ENCODE measurements at places on chromosomes 1 and 21.

DNA sequence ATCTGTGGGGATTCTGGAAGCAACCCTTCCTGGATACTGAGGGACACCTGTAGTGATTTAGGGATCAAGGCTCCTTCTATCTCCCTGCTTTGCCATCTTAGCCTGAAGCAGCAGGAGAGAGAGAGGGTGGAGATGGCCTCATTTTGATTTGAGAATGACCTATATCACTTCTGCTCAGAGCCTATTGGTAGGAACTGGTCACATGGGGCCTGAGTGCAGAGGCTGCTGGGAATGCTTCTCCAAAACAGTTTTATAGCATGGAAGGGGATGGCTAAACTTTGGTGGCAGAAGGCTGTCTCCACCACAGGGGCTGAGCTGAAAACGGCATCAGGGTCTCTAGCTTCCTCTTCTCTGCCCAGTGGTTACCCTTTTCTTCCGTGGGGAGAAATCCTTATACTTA, 105.8 kb downstream of the TBX19 start:
- DNase-seq, result no peak

GRCh38 chr1:31784356-31785019, 20.3 kb upstream of the ADGRB2 start:
- DNase-seq, result no peak

DNA sequence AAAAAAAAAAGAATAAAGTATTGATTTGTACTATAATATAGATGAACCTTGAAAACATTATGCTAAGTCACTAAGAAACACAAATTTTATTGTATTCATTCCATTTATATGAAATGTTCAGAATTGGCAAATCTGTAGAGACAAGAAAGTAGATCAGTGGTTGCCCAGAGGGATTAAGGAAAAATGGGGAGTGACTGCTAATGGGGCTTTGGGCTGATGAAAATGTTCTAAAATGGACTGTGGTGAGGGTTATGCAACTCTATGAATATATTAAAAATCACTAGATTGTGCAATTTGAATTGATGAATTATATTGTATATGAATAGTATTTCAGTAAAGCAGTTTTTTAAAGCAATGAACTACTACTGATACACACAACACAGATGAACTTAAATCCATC, 10.0 kb downstream of the GDAP2 start:
- no peak for DNase-seq

DNA sequence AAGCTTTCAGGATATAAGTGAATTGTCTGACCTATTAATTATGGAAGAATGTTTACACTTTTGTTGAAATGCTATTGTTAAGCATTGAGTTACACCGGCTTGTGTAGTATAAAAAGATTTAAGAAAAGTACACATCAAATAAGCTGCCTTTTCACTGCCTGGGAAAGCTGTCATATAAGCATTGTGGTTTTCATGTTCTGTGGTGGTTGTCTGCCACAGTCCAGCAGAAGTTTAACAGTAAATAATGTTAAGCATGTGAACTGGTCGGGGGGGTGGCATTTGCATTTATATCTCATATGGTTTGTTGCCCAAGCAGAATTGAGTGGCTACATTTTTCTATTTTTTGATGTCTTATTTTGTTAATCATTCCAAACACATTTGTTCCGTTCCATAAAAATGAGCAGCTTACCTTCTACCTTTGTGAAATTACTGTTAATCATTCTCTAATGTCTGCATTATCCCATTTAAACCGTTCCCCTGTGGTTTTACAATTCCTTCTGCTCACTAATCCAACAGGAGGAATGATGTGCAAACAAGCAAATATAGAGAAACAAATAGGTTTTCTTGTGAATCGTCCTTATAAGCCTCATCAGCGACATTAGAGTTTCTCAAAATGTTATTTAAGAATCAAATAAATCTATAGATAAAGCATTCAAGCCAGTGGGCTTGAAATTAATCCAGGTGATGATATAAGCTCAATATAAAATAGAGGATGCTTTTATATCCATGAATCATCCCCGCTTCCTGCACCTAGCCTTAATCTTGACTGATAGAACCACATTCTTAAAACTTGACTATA, 160.8 kb upstream of the SAMSN1 start:
- no peak for DNase-seq

DNA sequence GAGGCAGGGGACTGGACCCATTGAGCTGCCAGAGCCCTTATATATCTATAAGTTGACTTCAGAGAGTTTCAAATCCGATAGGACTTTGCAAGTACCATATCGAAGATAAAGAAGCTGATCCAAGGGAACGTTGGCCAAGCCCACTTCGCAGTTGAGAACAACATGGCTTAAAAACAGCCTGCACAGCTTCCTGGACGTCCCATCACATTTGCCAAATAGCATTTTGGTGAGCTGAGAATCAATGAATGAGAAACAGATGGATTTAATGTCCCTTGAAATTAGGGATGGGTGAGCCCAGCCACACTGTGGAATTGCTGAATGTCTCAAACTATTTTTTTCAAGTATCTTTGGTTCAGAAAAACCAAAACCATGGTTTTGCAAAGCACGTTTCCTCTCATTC, 64.8 kb downstream of the KCNJ15 start:
- no peak for DNase-seq

Data from smooth muscle cell of the brain vasculature (primary cell).